ENCODE measurements at places on chromosomes 7 and 10.

GRCh38 chr7:130153211-130153908, 51.8 kb downstream of the TMEM209 start:
- no peak for DNase-seq

GRCh38 chr10:35392482-35393228, 56.3 kb downstream of the CCNY start:
- no peak for DNase-seq

DNA sequence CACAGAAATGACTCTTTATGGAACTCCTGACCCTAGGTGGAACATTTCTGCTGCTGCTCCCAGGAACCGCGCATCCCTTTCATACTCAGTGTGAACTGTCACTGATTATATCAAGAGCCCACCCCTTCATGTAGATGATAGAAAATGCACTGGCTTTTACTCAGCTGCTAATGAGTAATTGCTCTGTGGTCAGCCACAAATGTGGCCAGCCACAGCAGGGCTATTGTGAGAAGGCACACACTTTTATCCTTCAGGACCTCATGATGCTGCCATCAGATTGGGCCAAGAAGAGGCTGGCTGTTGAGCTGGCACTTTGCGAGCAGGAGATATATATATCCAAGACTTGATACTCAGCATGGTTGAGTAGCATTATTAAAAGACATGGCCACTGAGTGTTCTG, 124.7 kb downstream of the CFAP58 start:
- no peak for DNase-seq

GRCh38 chr10:24156686-24157085, 52.3 kb upstream of the KIAA1217 start:
- no peak for DNase-seq

- DNase-seq: no peak
These were observed 2.5 kb downstream of the ENTPD1 start for GRCh38 chr10:95758351-95759025.

DNA sequence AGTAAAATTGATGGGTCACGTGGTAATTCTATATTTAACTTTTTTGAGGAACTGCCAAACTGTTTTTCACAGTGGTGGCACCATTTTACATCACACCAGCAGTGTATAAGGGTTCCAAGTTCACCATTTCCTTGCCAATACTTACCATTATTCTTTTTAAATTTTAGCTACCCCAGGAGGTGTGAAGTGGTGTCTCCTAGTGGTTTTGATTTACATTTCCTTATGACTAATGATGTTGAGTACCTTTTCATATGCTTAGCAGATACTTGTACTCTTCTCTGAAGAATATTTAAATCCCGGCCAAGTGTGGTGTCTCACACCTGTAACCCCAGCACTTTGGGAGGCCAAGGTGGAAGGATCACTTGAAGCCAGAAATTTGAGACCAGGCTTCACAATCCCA, 28.5 kb downstream of the FHIP2A start:
- DNase-seq: no peak

GRCh38 chr10:93604146-93604545, 3.1 kb upstream of the RBP4 start:
- no peak for DNase-seq

DNA sequence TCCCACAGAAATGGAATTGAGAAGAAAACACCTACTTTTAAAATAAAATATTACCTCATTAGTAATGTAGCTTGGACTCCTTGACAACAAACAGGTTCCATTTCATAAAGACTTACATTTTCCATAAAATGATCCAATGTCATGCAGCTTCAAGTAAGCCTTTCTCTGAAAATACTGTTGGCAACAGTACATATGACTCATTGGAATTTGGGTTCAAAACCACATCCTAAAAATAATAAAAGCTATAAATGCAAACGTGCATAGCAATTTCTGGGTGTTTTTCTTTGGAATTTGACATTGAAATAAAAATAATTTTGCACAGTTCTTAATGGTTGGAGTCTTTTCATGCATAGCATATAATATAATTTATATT, 47.9 kb downstream of the FHIP2A start:
- peak; percentile 53 for DNase-seq

DNA sequence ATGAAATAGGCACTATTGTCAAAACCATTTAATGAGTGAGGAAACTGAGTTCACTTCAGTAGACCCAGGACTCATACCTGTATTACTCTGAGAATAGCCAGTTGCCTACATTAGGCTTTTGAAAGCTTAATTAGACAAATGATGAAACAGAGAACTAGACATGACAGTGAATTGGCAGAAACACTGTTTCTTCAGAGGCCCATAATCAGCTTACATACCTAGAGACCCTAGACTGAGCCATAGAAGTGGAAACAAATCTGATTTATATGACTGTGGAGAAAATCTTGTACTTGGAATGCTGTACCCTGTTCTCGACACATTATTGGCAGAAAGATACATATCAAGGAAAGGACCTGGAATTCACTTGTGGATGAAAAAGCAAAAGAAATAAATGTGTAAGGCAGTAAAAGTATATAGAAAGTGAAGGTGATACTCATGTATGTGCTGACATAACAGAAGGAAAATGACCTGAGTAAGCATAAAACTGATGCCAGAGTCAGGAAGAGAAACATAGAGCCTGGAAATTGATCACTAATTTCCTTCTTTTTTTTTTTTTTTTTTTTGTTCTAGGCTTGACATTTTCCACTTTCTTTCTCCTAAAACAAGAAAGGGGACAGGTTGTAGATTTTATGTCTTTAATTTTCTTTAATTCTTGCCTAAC, 251.5 kb downstream of the BICC1 start:
- no peak for DNase-seq

- DNase-seq: peak; percentile 42
These were observed 123.7 kb downstream of the KAT6B start for GRCh38 chr10:74949843-74950765.

DNA sequence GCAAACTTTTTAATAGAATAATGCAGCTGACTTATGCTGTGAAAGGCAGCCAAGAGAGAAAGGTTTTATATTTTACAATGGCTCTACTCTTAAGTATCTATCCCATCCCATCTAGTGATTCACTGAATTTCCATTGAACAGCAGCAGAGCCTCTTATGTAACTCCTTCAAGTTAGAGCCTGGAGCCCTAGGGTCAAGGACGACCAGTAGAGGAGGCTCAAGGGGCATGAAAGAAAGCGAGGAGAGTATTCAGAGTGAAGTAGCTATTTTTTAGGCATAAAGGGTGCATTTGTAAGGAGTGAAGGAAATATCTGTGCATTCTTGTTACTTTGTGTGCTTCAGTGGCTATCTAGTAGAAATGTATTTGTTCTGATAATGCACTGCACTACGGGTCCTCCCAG, 180.2 kb upstream of the TPK1 start:
- no peak for DNase-seq

DNA sequence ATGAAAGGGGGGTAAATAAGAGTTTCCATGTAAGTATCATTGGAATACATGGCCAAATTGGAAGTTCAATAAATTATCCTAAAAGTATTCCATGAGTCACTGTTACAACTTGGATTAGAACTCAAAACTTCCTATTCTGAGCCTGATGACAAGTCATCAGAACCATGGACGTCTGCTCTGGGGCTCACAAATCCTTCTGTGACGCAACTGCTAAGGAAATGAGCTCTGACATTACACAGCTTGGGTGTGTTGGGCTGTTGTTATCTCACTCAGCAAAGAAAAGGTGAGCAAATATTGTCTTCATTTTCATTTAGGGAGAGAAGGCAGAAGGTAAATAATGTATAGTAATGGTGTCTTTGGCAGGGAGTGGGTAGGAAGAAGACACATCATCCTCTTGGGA, 214.8 kb upstream of the ADO start:
- DNase-seq: no peak

- no peak for DNase-seq
These were observed 27.9 kb downstream of the FAM20C start for GRCh38 chr7:220151-220841.

DNA sequence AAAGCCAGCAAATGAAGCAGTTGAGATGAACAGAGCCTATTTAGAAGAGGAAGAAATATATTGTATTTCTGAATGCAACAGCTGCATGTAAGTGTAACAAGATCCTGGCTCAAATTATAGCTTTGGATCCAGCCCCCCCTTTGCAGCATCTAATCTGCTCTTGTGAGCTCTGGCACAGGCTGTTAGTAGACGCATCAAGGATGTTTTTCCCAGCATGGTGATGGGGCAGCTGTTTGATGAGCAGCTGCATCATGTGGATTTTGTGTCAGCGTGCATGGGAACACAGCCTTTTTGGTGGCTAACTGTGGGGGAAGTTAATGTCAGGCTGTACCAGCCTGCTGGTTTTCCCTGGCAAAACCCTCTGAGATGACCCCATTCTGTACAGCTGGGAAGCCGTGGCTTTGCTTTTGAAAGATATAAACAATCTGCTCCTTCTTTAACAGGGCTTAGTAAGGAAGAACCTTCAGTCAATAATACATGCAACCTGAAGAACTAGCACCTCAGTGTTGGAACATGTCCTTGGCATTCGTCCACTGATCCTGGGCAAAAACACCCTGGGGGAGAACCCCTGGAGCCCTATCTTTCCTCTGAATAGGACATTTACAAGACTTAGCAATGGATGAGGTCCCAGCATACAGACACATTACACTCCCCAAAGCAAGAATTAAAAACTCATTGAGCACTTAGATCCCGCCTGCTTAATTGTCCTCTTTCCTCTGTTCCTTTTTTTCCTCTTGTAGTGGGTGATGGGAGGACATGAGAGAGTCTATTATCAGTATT, 70.6 kb downstream of the NPS start:
- no peak for DNase-seq

DNA sequence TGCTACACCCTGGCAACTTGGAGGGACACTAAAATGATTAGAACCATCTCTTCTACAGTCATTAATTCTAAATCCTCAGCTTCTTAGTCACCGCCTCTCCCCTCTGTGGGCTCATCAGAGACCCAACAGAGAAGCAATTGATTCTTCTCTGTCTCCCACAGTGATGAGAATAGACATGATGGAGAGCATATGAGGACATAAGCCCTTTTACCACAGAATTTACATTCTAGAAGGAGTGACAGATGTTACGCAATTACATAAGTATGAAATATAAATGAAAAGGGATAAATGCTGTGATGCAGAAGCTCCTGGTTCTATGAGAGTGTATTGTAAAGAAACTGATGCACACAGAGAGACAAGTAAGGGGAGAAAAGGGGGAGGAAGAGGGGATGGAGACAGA, 18.1 kb upstream of the ABCB5 start:
- no peak for DNase-seq

GRCh38 chr7:49324040-49324439, 399.7 kb downstream of the CDC14C start:
- no peak for DNase-seq

- DNase-seq: no peak
These were observed 247.3 kb upstream of the PITRM1 start for GRCh38 chr10:3419719-3420495.

DNA sequence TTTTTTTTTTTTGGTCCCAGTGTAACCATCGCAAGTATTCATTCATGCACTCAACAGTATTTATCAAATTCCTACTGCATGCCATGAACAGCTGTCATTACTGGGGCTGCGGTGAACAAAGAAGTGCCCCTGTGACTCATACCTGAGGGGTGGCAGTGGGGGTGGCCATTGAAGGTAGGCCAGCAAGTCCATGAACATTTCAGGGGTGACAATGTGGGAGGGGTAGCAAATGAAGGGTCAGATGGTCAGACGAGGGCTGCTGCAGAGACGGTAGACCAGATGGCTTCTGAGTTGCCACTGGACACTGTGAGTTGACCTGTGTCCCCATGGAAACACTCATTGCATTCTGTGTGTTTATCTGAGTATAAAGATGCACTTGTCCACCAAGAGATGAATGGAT, 92.5 kb upstream of the PITRM1 start:
- DNase-seq: no peak

DNA sequence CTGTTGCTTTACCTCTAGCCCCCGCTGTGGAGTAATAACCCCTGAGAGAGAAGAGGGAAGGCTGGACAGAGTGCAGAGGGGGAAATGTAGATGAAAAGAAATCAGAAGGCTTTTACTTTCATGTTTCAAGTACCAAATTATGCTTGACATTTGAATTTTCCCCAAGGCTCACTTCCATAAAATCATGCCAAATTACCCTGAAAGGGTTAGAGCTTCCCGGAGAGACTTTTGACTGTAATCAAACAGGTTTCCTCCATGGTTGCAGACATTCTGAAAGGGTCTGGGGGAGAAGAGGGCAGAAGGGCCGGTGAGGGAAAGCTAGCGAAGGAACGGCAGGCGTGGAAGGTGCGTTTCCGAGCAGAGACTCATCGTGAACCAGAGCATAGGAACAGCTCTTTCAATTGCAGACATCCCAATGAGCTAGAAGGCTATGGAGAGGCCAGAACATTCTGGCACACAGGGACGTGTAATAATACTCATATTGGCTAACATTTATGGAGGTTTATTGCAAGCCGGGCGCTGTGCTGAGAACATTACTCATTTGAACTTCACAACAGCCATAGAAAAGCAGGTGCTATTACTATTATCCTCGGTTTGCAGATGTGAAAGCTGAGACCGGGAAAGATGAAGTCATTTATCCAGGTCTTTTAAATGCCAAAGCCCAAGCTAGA, 620.8 kb upstream of the AUTS2 start:
- no peak for DNase-seq

DNA sequence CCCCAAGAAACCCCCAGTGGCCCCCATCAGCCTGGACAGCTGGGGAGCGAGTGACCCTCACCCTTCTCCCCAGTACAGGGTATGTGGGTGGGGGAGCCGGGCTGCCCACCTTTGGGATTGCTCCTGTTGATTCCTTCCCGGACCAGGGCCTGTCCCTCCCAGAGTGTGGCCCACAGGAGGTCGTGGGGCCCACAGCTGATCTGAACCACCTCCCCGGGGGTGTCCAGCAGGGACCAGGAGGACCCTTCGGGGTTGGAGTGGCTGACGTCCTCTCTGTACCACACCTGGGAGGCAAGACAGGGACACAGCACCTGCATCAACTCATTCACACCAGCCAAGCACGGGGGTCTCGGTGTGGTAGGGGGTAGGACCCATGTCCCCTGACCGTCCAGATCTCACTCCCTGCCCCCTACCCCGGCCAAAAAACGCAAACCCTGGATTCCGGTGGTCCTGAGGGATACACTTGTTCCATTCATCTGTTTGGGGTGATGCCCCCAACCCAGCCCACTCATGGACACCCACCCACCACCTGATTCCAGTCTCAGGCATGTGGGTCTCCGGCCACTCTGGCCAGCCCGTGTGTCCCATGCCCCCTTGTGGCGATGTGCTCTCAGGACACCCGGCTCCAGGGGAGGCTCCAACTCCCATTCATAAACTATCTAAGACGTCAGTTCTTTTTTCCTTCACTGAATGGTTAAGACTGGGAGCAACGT, 10.9 kb downstream of the TECPR1 start:
- peak; percentile 80 for DNase-seq

DNA sequence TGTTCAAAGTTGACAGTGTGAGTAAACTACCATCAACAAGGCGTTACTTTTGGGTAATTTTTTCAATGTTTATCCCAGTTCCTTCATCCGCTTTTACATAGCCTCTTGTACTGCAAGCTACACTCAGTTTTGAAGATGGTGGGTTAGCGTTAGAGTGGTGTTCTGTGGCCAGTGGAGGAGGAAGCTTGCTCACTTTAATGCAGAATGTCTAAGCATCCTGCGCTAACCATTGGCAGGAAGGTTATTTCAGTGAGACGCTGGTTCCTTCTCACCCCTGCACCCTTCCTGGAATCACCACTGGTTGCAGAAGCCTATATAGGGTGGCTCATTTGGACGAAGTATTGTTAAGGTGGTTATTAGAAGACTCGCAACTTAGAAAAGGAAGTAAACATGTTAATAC, 159.1 kb downstream of the CELF2 start:
- no peak for DNase-seq

- DNase-seq: peak; percentile 84
These were observed 52.8 kb downstream of the ARHGAP22 start for GRCh38 chr10:48551861-48552591.
